Jurkat, Clone E6-1 (cell line): ENCODE measurements at places on chromosomes 3 and 15.
A peak's percentile ranks its signal among the peaks of the same experiment; 100 is the strongest.

DNA sequence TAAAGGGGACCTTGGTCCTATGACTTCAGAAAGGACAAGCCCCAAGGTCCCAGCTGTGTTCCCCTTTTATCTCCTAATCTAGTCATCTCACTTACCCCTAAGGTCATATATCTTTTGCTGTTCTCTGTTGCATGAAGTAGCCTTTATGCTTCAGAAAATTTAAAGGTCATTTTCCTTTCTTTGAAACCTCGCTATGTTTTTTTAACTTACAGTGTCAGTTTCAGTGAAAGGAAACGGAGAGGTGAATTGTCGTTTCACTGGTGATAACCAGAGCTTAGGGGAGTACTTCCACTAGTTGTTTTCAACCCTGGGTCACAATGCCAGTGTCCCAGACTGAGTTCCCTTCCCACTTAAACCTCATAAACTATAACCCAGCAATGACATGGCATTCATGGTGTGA is 357.4 kb downstream of the GAP43 start:
- DNase-seq, result no peak

DNA sequence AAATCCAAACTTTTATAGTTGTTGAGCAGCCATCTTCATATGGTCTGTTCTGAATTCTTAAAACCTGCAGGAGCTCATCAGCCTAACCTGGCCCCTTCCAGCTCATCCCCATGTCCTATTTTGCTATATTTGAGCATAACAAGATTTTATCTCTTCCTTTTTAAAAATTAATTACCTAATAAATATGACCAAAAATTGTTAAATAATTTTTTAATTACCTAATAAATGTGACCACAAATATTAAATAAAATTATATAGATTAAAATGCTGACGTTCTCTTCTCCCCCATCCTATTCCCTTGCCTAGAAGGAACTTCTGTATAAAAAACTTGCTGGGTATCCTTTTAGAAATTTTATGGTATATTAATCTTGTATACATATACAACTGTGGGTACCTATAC is 43.7 kb downstream of the OXNAD1 start:
- no peak for DNase-seq

DNA sequence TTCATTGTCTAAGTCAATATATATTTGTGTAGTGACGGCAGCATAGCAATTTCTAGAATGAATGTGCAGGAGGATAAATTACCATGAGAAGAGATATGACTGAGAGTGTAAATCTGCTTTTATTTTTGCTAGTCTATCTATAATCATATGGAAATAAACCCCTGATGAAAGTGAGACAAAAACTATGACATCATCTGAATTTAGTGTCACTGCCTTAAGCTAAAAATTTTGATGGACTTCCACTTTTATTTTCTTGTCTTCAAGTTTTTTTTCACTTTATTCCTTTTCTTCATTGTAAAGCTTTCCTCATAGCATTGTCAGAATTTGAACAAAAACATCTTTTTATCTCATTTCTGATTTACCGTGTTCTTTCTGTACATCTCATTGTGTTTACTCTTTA is 242.0 kb downstream of the CHST2 start:
- DNase-seq, result no peak

GRCh38 chr3:196398782-196399181 is 33.4 kb downstream of the UBXN7 start:
- no peak for DNase-seq

DNA sequence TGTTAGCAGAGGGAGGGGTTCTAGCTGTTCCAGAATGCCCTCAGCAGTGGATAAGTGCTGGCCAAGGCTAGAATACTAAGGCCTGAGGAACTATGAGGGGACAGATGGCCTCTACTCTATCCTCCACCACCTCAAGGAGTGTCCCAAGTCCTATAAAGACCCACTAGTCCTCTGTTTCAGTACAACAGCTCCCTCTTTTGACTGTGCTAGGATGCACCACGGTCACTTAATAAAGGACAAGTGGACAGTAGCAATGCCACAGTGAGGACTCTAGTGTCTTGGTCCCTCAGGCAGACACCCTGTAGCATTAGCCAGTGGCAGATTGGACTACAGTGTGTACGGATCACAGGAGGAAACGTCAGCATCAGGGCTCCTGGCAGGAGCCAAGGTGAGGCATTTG is 171.8 kb upstream of the PROK2 start:
- DNase-seq, result no peak

DNA sequence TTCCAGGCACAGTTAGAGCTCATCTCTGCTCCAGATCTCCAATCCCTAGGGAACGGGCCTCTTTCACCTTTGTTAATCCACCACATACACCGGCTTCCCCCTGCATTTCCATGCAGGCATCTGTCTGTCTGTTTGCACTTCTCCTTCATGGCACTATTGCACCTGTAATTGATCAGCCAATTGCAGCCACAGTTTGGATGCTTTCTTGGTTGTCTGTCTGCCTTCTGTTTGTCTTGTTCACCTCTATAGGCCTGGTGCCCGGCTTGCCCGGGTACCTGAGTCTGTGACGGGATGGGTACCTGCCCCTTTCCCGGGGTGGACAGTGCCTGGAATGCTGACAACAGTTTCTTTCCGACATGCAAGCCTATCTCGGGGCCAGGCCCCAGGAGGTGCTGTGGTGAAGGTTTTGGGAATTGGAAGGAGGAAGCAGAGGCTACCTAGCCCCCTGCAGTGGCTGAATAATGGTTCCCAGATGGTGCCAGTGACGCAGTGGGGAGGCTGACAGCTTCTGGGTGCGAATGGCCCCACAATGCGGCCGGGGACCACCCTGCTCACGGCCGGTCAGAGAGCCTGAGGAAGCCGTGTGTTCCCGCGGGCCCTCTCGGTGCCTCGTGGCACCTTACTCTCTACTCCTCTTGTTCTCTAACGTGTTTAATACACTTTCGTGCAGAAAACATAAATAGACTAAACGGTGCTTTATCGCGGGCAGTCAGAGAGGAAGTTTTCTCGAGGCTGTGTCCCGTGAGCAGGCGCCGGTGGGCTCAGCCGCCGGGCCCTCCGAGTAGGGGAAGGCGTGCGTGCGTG is 31.3 kb upstream of the RAB6B start:
- no peak for DNase-seq

GRCh38 chr3:37777835-37778234 is 83.8 kb upstream of the CTDSPL start:
- no peak for DNase-seq

DNA sequence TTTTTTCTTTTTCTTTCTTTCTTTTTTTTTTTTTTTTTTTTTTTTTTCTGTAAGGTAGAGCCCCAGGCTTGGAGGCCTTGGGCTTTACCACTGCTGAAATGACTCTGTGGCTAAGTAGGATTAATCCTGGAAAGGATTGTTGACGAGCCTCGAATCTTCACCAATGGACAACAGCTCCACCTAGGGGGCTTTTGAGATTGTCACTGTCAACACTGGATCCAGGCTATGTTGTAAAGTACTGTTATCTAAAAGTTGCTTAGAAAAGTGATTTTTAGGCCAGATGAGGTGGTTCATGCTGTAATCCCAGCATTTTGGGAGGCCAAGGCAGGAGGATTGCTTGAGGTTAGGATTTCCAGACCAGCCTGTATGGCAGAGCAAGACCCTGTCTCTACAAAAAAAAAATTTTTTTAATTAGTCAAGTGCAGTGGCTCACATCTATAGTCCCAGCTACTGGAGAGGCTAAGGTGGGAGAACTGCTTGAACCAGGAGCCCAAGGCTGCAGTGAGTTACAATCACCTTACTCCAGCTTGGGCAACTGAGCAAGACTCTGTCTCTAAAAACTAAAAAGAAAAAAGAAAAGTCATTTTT is 41.6 kb downstream of the KLHL18 start:
- peak; percentile 44 for DNase-seq

DNA sequence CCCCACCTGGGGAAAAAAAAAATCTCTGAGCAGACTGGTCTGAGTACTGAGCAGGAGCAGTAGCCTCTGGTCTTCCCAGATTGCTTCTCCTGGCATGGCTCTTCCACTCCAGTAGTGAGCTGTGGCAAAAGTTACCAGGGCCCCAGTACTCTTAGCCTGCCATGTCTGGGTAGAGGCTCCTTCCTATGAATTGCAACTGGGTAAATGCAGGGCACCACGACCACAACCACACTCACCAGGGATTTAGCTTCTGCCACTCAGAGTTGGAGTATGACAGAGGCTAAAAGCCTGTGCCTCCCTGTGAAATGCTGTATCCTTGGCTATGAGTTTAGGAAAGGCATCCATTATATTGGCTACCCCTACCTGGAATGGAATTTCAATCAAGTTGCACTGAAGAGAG is 67.9 kb upstream of the CCDC54 start:
- no peak for DNase-seq

- DNase-seq, result peak; percentile 5
Observed at GRCh38 chr3:127015282-127016042, 32.5 kb downstream of the PLXNA1 start.

DNA sequence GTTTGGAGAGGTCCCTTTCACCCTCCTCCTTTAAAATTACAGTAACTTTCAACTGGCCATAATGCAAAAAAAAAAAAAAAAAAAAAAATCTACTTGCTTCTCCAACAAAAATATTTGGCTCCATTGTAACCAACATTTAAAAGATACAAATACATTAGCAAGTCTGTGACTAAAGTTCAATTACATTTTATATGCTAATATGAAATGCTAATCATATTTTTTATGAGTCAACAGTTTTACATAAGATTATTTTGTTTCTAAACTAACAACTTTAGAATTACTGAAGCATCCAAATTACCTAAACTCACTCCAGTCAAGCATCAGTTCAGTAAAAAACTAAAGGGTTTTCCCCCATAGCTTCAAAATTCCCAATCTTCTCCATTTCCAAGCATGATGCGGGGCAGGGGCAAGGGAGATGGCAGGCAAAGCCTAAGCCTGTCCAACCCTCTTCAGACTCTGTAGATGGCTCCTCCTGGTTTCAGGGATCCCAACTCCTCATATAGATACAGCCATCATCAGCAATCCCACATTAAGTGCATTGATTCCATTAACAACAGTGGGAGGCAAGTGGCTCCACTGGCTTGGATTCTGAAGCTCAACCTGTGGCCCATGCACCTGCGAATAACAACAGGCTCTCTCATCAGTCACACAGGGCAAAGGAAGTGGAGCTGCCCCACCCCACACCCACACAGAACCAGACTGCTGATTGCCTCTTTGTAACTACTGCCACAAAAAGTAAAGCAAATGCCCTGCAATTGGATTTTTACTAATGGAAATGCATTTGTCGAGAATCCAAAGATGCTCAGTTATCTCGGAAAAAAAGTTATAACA is 15.0 kb downstream of the SFMBT1 start:
- DNase-seq, result peak; percentile 26

GRCh38 chr3:38146504-38146903 is 8.0 kb downstream of the MYD88 start:
- no peak for DNase-seq

GRCh38 chr15:29285386-29285785 is 15.8 kb upstream of the NSMCE3 start:
- DNase-seq, result no peak

- DNase-seq, result no peak
Observed at GRCh38 chr3:151839313-151839631, 25.4 kb downstream of the AADAC start.

- no peak for DNase-seq
Observed at GRCh38 chr15:80498652-80499051, 94.5 kb downstream of the ARNT2 start.

DNA sequence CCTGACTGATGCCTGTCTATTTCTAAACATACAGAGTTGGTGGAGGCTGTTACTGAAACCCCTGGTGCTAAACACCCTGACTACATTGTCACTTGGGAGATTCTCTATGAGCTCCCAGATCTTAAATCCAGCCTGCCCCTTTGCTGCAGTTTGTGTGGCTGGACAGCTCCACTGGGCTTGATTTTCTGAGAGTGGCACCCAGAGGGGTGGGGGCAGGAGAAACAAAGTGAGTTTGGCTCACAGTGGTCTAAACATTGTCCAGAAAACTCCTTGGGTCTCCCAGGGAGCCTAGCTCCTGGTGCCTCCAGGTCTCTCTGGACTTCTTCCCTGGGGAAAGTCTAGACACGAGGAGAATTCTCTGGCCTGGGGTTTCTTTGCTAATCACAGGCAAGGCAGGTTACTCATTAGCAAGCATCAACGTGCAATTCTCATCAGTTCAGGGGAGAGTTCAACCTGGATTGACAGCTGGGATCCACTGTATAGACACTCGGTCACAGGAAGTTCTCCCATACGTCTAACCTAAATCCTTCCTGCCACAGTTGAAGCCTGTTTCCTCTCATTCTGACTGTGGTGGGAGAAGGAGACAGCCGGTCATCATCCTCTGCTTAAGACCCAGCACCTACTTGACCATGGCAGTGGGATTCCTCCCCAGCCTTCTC is 7.1 kb upstream of the DLL4 start:
- no peak for DNase-seq

- DNase-seq, result no peak
Observed at GRCh38 chr3:11835028-11835639, 11.6 kb downstream of the TAMM41 start.

GRCh38 chr3:186164696-186165095 is 55.8 kb upstream of the ETV5 start:
- DNase-seq, result no peak

DNA sequence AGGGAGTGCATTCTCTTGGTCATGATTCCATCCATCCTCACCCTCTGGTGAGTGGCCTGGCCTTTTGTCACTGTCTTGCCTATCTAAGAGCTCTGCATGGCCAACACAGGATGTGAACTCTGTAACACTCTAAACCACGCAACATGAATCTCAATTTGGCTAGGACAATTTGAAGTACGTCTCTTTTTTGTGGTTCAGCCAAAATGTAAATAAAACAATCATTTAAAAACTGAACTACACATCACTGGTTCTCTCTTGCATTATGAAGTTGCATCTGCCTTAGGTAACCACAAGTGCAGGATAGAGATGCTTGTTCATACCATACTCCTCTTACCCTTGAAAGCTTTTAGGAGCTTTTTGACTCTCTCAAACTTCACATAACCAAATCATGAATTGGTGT is 27.3 kb downstream of the CCR3 start:
- peak; percentile 40 for DNase-seq

DNA sequence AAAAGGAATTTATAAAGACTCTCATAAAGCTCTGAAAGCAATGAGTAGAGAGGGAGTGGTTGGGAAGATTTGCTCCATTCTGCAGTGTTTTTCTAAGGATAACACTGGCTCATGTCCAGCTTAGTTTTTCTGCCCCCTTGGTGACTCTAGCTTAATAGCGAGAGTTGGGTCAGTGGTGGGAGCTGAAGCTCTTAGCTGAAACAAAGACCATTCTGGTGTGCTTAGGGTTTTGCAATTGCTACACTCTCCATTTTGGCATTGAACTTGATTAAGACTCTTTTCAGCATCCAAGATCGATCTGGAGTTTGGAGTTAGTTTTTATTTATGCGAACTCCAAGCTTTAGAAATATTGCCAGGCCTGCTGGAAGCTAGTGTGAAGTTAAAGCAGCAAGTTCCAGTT is 98.0 kb downstream of the ATG7 start:
- no peak for DNase-seq

GRCh38 chr15:31158858-31159569 is 57.5 kb upstream of the TRPM1 start:
- no peak for DNase-seq
